Activated CD4-positive, alpha-beta T cell treated with anti-CD3 and anti-CD28 coated beads for 24 hours (primary cell): ENCODE measurements at places on chromosomes 7 and 10.

DNA sequence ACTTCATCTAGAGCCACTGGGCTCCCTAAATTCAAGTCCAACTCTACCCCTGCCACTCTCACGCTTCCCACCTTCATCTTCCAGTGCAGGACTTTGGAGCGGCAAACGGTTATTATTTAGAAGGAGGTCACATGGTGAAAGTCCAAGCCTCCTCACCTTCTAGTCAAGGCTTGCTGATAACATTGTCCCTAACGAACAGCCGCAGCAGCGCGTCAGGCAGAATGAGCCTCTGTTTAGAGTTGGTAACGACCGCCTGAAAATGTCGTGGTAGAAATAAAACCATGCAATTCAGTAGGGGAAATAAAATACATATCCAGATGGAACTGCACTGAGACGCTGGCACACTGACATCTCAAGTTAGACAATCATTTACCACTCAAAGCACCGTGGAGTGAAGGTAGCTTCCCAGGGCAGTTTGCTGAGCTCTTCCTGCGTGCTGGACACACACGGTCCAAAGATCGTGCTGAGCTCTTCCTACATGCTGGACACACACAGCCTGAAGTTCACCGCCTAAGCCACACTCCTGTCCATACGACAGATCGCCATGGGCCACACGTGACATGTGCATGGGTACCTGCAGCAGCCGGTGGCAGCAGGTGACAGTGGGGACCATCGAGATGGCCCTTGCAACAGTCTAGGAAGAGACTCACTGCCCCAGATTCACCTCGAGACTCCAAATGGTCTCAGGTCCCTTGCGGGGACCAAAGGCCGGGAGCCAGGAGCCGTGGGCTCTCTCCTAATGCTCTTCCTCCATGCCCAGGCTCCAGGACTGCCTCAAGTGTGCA, 323.5 kb downstream of the PTPRN2 start:
- DNase-seq, result no peak

DNA sequence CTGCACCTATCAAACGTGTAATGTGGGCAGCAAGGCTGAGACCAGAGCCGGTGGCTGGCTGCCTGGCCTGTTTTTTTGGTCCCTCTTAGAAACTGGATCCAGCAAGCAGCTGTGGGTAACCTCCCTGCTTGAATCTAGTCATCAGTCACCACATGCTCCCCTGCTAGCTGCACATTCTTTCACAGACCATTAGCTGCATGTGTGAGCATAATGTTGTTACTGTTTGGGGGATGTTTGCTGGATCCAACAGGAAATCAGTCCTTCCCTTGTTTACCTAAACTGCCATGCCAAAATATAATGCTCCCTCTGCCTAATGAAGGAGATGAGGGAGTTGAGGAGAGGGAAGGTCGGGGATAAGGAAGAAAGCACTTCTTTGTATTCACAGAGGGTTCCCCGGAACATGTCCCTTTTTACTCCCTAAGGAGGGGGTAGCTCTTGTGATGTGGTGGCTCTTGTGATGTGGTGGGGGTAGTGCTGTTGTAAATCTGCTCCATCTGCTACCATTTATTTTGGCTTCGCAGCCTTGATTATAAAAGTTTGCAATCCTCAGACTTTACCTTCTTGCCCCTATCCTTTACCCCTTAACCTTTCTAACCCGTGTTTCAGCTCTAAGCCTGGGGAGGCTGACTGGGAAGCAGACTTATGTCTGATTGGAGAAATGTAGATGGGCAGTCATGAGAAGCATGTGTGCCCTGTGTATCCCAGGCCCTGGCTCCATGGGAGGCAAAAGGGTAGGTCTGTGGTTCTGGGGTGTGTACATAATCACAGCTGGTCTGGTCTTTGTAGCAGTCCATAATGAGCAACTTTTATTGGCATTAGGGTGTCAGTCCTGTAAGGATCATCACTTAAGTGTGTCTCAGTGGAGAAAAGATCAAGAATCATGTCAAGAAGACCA, 20.8 kb downstream of the LOXL4 start:
- no peak for DNase-seq

DNA sequence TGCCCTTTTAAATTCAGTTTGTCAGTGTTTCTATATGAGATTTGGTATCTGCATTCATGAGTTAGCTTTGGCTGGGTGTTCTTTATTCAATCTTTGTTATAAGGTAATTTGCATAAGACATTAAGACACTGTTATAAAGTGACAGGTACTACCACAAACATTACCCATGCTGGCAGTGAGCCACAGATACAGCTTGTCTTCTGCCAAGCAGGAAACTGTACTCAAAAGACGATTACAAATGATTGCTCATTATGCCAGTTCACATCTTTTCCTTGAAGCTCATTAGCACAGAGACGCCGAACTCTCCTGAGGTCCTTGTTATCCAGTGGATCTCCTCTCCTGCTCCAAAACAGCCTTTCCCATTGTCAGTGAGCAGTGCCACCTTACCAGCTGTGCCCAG, 30.4 kb downstream of the AMPH start:
- DNase-seq, result no peak

DNA sequence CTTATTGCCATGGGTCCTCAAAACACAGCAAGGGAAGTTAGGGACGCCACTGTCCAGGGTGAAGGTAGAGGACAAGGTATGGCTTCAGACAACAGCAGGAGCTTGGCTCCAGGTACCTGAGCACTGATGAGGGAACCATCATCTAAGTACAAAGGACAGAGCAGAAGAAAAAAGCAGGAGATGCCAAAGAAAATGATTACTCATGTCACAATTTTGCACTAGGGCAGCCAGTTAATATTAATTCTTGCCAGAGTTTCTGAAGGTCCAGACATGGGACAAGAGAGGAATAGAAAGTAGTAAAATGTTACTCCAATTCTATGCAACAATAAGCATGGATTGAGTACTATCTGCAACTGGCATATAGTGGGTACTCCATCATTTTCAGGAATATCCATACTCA, 14.1 kb downstream of the PTN start:
- no peak for DNase-seq

- no peak for DNase-seq
Observed at GRCh38 chr7:106866298-106867281, 1.5 kb downstream of the PIK3CG start.
